ENCODE measurements at places on chromosomes 5 and 9. TPM values are rescaled to one million over a fixed set of nuclear protein-coding genes. Genes with fewer than 3 reads are reported as not detected.

DNA sequence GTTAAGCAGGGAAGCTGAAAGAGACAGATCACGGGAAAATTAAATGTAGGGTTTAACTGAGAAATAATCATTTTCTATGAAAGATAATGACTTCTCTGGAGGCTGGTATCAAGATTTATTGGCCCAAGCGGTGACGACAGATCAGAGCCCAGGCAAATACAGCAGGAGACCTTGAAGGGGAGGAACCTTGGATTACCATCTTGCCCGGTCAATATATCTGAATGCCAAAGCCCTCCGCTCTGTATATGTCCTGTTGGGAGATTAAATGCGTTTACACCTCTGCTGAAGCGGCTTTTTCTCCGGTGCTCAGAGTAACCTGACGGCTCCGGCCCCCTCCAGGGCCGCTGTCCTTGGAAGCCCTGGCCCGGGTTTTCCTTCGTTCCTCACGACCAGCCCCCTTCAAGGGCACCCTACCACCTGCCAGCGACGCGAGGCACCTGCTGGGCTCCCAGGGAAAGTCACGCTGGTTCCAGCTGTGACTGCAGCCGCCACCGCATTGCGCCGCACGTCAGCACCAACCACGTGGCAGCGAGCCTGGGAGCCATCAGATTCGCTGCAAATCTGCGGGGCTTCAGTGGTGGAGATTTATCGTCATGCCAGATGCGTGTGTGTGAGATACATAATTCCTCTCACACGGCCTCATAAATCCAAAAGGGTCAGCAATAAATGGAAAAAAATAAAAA lies 4.4 kb upstream of the QSOX2 start:
- DNase-seq, result no peak

Gene OSMR
- total RNA-seq, result 82.8 TPM

GRCh38 chr5:170545811-170546210 lies 42.0 kb downstream of the KCNIP1 start:
- DNase-seq, result no peak

Gene CACNA1B
- total RNA-seq, result not detected

DNA sequence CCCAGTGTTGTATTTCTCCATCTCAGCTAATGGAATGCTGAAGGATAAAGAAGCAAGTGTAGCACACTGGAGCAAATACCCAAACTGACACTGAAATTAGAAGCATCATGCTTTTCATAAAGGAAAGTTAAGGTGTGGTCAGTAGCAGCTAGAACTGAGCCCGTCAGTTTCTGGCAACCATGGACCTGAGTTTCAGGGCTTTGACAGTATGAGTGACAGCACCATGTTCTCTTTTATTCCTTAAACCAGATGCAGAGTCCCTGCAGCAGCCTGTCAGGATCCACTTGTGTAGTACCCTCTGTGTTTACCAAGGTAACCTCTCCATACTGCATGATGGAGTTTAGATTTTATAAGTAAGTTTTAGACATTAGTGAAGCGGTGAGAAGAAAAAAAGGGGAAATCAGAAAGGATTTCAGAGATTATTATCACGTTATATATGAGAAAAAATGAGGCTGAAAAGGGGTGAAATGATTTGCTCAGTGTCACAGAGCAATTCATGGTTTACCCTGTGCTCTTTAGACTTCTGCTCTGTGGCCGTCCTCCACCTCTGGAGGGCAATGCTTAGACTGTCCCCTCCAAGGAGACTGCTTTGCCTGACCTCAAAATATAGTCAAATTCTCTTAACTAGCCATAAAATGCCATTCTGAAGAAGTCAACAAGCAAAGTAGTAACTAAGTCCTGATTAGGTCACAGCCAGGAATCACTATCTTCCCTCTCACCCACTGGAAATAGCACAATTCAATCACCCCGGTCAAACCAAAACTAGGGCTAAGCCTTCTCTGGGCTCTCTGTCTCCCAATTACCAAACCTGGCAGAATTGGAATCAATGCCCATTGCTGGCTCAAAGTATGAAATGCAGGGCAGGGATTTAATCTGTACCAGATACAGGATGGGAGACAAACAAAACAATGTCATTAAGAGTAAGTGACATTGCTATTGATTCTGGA lies 10.5 kb upstream of the MYOT start:
- DNase-seq, result no peak

Gene MOB3B
- total RNA-seq, result 0.15 TPM

DNA sequence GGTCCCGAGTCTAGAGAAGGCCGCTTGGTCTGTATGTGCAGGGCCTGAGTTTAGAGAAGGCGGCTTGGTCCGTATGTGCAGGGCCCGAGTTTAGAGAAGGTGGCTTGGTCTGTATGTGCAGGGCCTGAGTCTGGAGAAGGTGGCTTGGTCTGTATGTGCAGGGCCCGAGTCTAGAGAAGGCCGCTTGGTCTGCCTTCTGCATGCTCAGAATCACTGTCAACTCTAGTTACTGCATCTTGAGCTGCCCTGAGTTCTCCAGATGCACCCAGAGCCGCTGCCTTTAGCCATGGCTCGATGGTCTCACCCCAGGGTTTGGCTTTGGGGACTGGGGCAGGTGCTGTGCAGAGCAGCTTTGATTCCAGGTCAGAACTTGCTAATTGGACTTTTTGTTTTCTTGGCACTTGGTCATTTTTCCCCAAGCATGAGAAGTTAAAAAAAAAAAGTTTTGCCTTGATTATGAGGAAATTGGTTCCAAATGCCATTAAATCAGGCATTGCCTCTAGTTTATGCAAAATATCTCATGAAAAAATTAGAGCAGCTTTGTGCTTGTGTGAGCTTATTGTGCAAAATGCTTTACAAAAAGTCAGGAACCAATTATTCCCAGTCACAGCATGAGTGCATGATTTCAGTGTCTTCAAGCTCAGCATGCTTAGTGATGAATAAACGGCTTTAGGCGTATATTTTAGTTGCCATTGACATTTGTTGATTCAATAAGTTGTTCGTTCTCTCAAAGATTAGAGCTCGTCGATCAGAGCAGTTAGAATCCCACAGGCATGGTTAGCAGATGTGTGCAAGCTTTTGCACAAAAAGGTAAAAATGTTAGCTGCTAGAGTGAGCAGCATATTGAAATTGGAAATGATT lies 25.4 kb upstream of the EXOC3 start:
- no peak for DNase-seq

Gene FOXD4
- 0.14 TPM for total RNA-seq

DNA sequence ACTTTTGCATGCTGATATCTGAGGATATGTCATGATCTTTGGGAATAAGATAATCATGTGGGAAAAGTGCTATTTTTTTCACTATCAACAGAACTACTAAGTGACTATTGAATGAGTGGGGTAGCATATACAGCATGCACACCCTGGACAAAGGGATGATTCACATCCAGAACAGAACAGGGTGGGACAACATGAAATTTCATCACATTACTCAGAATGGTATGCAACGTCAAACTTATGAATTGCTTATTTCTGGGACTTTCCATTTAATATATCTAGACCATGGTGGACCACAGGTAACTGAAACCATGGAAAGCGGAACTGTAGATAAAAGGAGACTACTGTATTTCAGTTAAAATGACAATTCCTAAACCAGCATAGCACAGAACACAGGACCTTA lies 370.0 kb downstream of the HINT1 start:
- no peak for DNase-seq

DNA sequence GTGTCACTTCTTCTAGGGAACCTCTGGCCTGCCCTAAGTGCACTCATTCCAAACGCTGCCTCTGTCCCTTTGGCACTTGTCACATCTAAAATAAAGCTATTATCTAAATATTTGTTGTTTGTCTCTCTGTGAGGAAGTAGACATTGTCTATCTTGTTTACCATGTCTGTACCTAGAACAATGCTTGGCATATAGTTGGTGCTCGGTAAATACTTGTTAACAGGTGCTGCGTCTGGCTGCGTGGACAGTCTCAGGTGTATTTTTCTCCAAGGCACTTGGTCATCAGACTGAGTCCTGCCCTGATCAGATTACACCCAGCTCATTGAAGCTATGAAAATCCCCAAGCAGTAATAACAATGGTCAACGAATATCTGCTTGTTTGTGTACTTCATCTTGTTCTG lies 174.9 kb upstream of the SMIM23 start:
- no peak for DNase-seq

- DNase-seq, result no peak
These were observed 28.8 kb upstream of the DMAC1 start for GRCh38 chr9:7828334-7828733.

DNA sequence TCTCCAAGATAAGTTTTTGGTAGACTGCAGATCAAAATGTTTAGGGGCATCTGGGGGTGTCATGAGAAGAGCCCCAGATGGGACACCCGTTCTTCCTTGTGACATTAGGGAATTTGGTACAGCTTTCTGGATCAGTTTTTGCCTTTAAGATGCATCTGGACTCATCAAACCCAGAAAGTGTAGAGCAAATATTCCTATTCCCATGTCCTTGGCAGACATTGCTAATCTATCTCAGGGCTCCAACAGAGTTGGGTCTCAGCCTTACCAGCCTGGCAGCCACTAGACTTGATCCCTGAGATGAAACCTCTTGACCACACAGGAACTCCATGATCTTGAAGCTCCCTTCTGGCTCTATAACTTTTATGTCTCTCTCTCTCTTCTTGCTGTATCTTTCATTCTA lies 35.6 kb downstream of the ERGIC1 start:
- no peak for DNase-seq

- DNase-seq, result no peak
These were observed 7.9 kb downstream of the SLC44A1 start for GRCh38 chr9:105252405-105252756.

DNA sequence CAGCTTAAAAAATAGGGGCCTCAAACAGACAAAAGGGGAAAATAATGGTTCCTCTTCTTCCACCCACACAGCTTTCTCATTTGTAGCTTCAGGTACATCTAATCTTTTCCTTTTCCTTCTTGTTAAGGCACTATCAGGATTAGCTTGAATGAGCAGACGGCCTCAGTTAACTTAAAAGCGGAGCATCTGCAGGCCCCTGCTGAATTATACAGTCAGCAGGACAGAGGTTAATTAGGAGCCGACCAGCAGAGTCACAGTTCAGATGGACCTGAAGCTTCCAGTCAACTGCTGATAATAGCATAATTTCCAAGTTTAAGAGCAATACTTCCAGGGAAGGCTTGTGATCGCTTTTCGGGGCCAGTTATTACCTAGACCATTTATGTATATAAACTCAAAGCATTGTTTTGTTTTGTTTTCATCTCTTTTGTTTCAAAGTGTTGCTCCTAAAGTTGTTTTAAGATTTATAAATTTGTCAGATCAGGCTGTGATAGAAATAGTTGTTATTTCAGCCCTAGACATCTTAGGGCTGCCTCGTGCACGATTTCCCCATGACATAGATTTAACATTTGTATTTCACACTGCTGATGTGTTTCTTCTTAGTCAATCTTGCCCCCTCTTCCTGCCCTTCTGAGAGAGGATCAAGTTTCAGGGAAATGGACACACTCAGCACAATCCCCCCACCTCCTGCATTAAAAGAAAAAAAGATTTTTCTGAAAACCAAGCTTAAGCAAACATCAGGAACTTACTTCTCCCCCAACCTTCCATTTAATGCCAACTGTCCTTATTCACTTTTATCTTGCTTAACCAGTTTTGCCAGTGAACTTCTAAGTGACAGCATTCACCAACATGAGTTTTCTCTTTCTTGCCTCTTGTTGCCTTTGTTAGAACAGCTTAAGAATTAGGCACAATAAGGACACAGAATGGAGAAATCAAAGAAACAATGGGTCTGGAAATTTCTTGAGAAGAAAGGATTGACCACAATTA lies 449.8 kb downstream of the ARHGEF28 start:
- DNase-seq, result no peak

- no peak for DNase-seq
These were observed 10.7 kb upstream of the FAM193B start for GRCh38 chr5:177565046-177565445.

GRCh38 chr5:43642428-43642827 lies 39.4 kb downstream of the NNT start:
- DNase-seq, result no peak

GRCh38 chr9:4690144-4690543 lies 10.8 kb downstream of the CDC37L1 start:
- DNase-seq, result no peak

- no peak for DNase-seq
These were observed 13.1 kb downstream of the ROPN1L start for GRCh38 chr5:10454591-10455276.

DNA sequence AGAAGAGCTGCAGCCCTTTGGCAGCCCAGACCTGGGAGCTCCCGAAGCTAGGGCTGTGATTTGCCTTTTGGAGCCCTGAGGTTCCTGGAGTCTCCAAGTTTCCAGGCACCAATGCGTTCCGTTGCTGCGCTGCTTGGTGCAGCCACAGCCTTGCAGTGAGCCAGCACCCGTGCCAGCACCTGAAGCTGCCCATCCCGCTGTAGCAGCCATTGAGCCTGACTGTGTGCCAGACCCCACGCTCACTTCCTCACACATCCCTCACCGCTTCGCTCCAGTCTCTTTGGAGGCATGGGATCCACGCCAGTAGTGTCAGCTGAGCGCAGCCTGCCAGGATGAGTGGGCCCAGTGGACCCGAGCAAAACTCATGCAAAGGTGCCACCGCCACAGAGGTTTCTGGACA lies 22.5 kb upstream of the C9orf72 start:
- no peak for DNase-seq

Gene SAPCD2
- total RNA-seq, result 43.6 TPM

- DNase-seq, result no peak
These were observed 107.0 kb downstream of the GPBP1 start for GRCh38 chr5:57280853-57281252.

DNA sequence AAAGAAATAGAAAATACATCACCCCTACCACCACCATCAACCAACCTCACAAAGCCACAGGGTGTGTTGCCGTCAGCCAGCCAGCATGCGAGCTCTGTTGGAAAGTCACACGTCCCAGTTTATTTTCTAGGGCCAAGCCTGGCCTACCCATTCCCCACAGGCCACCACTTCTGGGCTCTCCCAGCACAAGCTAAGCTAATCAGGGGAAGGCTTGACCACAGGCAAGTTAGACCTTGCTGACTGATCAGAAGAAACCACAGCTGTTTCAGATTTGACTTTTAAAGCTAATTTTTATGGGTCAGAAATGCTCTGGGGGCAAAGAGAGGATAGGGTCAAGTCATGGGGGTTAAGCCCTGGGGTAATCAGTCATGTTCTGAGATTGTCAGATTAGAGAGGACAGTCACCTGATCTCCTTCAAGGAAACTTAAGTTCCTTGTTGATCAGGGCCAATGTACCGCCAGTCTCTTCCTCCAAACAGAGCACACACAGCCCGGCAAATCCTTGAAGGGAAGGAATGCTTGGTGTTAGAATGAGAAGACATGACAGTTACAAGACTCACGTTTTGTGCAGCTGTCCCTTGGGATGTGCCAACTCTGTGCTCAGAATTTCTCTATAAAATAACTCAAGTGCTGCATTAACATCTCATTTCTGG lies 7.6 kb downstream of the SHB start:
- DNase-seq, result no peak

- DNase-seq, result no peak
These were observed 55.4 kb downstream of the SLC27A6 start for GRCh38 chr5:129020683-129021082.

Gene GRM6
- total RNA-seq, result not detected

GRCh38 chr9:97811533-97812246 lies 41.3 kb upstream of the FOXE1 start:
- no peak for DNase-seq

- no peak for DNase-seq
These were observed 32.5 kb upstream of the PPP1R26 start for GRCh38 chr9:135447126-135447525.
